ENCODE measurements at places on chromosomes 16 and 17.
A peak's percentile ranks its signal among the peaks of the same experiment; 100 is the strongest.

DNA sequence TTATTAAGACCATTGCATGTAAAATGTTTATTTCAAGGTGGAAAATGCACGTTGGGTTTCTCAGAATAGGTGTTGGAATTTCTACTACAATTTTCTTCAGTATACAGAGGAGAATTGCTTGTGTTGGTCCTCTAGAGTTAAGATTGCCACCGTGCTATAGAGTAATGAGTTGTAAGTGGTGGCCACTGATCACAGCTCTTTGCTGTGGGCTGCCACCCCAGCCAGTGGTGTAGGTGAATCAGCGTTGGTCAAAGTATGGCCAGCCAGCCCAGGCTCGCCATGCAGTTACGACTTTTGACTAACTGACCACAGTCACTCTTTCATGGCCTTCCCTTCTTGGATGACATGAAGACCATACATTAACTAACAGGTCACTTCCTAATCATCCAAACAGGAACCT is 12.6 kb upstream of the PRKAR1A start:
- no peak for DNase-seq

DNA sequence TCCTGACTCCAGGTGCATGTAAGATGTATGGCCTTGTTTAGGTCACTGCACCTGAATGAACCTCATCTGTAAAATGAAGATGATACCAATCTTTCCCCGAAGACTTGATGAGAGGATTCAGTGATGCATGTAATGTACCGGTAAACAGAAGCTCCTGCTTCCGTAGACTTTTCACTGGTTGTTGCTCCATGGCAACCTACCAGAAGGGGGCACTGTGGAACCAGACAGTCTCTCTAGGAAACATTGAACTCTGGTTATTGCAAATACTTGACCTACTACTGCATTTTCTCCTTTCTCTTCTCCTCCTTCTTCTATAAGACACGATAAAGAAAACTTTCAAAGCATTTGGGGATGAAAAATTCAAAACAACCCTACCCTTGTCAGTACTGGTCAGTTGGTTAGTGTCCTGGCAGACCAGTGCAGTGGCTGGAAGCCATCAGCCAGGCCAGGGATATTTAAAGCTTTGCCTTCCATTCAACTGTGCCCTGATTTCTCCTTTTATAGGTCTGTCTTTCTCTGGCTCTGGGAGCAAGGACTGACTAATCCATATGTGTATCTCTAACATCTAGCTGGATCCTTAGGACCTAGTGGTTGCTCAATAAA is 667.4 kb upstream of the SALL1 start:
- no peak for DNase-seq

GRCh38 chr17:79038545-79039135 is 14.7 kb downstream of the C1QTNF1 start:
- no peak for DNase-seq

GRCh38 chr17:43753493-43754129 is 5.0 kb downstream of the SOST start:
- DNase-seq, result no peak

DNA sequence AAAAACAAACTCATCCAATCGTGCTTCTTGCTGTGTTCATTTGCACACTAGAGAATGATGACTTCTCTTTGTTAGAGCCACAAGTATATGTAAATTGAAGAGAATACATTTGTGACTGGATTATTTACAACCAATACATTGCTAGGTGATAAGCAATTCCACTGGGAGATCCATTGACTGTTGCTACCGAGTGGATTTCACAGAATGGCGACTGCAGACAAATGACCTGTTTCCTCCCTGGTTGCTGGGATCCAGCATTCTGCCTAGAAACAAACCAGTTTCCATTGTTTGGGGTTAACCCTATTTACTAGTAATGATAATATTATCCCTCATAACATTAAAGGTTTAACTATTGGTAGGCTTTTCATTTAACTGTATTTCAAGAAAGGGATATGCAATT is 36.9 kb upstream of the CPHXL start:
- DNase-seq, result no peak

DNA sequence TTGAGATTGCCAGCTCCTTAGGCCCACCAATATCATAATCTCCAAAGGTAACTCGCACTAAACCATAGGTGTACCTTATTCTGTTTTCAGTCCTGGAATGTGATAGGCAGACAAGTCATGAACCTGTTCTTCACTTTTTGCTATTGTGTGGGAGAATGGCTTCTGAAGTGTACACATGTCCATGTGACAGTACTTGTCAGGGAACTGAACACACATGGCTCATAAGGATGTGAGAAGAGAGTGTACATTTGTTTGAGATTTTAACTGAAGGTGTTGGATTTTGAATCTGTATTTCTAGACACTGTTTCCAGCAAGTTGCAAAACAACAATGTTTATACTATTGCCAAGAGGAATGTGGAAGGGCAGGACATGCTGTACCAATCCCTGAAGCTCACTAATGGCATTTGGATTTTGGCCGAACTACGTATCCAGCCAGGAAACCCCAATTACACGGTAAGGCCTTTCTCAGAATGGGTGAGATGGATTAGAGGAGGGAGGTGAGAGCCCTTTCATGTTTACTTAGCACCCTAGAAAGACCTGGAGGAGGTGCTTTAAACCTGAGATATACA is 14.5 kb upstream of the RASL10B start:
- DNase-seq, result no peak

- no peak for DNase-seq
These were observed 5.6 kb downstream of the PHOSPHO1 start for GRCh38 chr17:49224997-49225337.

DNA sequence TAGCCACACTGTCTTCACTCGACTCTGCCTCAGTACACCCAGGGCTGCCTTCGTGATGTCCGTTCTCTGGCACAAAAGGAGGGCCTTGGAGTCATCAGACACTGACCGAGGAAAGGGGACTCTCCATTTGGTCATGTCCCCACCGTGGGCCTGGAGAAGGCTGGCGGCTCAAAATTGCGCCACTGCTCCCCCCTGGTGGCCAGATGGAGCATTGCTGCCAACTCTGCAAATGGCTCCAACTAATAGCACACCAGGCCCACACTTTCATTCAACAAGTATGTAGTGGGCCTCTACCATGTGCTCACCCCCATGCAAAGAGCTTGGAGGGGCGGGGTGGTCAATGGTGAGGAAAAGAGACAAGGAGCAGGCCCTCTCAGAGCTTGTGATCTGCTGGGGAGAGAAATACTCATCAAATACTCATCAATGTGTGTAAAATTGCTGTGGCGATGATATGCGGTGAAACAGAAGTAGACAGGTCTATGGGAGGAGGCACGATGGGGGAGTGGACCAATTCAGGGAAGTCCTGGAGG is 5.2 kb upstream of the GRIN2C start:
- peak; percentile 45 for DNase-seq

DNA sequence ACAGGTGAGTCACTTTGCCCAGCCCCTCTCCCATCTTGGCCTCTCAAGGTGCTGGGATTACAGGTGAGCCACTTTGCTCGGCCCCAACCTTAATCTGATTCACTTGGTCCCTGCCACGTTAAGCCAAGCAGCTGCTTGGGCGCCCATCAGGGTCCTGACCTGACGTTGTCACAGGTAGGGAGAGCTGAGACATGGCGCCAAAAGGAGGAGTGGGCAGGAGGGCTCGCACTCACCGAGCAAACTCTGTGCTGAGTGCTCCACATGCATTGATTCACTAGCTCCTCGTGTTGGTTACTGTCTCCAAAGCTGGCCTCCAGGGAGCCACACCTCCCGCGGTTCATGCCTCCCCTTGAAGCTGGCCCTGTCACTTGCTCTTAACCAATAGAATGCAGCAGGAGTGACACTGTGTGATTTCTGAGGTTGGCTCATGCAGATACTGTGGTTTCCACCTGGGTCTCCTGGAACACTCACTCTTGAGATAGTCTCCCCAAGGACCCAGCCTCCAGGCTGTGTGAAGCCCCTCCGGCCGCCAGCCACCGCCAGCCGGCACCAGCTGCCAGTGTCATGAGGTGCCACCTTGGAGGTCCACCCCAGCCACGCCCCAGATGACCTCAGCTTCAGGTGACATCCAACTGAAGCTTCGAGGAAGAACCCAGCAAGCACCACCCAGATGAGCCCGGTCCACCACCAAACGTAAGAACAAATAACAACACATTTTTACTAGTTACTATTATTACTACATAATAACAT is 223.0 kb downstream of the GSG1L start:
- no peak for DNase-seq

DNA sequence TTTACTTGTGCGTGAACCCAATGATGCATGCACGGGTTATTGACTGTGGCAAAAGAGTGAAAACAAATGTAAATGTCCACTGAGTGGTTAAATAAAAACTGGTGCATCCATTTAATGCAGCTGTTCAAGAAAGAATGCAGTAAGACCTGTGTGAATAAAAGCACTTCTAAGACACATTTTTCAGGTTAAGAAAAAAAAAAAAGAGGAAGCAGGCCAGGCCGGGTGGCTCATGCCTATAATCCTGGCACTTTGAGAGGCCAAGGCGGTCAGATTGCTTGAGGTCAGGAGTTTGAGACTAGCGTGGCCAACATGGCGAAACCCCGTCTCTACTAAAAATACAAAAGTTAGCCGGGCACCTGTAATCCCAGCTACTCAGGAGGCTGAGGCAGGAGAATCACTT is 11.8 kb downstream of the CNGB1 start:
- DNase-seq, result no peak

- DNase-seq, result no peak
These were observed 985 bp upstream of the FZD2 start for GRCh38 chr17:44556166-44556831.

- DNase-seq, result no peak
These were observed 25.6 kb downstream of the WIPI1 start for GRCh38 chr17:68431661-68432071.

DNA sequence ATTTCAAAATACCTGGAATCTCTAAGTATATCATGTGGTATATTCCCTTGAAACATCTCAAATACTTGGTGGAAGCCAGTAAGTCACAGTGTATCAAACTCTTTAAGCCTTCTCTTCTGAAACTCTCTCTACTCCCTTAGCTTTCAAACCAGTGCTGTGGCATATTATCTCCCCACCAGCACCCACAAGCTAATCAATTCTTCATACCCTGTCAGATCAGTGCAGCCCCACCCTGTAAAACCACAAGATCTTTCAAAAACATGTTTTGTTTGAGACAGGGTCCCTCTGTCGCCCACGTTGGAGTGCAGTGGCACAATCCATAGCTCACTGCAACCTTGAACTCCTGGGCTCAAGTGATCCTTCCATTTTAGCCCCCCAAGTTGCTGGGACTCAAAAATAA is 91.6 kb upstream of the C17orf78 start:
- DNase-seq, result no peak

DNA sequence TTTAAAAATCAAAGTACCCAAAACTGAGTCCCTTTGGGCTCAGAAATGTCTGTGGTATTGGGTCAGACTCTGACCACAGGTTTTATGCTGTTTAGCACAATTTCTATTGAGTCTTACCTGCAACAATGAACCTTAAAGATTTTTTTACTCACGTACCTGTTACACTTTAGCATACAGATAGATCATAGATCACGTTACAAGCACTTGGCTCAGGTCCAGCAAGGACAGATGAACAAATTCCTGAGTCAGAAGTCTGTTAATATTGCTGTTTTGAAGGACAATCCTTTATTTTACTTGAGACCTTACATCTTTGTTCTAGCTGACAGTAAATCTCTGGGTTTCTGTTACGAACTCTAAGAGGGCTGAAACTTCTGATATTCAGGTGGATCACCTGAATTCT is 12.8 kb downstream of the SLC7A6OS start:
- DNase-seq, result no peak

GRCh38 chr17:48228720-48229119 is 121.2 kb downstream of the SNX11 start:
- no peak for DNase-seq

GRCh38 chr17:16820979-16821543 is 131.0 kb downstream of the CCDC144A start:
- DNase-seq, result no peak

DNA sequence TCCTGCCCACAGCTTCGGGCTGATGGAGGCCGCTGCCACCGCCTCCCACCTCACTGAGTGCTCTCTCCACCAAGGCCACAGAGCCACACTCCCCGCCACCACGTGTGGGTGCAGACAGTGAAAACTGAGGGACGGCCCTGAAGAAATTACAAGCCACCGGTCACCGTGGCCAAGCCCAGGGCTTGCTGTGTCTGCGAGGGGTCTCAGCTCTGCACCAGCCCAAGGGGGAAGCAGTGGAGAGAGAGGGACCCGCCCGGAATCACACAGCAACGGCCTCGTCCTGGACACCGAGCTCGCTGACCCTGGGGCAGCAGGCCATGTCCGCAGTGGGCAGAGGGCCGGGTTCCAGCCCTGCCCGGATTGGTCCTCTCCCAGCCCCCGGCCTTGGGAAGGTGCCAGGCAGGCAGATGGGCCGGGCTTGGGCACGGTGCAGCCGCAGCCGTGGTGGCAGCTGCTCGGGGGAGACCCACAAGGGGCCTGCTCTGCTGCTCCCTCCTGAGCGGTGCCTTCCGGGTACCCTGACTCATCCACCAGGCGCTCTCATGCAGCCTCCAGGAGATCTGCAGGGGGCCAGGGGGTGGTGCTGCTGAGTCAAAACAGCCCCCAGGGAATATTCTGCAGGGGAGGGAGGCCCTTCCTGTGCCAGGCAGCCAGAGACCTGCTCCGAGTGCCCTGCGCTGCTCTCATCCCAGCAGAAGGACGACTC is 52.0 kb downstream of the CBFA2T3 start:
- DNase-seq, result no peak

- DNase-seq, result no peak
These were observed 975 bp downstream of the CHD9 start for GRCh38 chr16:53055541-53056391.

- no peak for DNase-seq
These were observed 366.4 kb upstream of the DYNLRB2 start for GRCh38 chr16:80174416-80174815.

DNA sequence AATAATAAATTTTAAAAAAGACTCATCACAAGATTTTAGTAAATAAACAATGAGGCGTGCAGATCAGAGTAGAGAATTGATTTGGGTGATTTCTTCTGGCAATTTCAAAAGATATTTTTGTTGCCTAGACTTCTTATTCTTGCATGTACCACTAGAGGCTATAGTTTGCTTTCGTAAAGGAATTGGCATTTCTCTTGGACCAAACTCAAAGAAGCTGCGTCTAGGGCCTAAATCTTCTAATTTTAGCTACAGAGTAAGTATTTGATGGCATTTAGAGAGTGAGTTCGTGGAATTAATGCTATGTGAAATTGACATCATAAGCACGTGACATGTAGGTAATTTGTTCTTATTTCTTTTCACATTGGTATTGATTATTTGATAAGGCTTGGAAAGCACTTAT is 24.4 kb upstream of the ABCC11 start:
- DNase-seq, result no peak

GRCh38 chr17:77279448-77280303 is 138.9 kb downstream of the SEC14L1 start:
- no peak for DNase-seq

GRCh38 chr16:86880316-86881117 is 302.2 kb downstream of the FOXL1 start:
- no peak for DNase-seq

DNA sequence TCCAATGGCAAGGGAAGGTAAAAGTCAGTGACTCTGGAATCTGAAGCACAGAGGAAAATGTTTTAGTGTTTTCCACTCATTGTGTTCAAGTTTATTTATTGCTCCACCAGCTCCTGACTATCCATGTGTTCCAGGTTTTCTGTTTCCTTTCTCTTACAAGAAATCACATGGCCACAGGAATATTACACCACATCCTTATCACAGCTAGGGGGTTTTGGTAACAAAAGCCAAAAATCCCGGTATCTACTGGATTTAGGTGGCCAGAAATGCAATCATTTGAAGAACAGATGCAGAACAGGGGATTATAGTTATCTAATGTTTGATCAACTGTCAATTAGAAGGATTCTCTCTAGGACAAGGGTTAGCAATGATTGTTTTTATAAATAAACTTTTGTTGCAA is 47.9 kb downstream of the STH start:
- no peak for DNase-seq
